ENCODE measurements at places on chromosomes 12 and 14.

GRCh38 chr12:77224346-77224745 lies 159.0 kb upstream of the E2F7 start:
- no peak for DNase-seq

GRCh38 chr12:112001576-112001975 lies 11.4 kb downstream of the TMEM116 start:
- no peak for DNase-seq

DNA sequence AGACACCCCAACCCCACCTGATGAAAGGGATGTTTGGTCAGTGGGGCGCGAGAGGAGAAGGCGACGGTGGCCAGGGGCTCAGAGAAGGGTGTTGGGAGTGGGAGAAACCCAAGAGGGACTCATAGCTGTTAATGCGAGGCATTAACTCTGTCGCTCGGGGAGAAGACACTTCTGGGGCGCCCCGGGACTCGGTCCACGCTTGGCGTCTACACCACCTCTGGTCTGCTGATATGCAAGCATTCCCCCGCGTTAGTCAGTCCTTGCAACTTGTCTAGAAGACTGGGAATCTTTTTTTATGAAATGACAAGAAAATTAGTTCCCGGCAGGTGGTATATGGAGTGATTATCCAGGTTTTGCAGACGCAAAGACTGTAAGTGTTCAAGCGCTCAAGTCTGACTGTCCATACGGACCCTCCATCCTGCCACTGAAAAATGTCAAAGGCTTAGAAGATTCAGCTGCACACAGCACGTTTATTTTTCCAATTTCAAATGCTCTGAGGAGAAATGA lies 360 bp upstream of the SLC35F4 start:
- DNase-seq: no peak

GRCh38 chr12:70365648-70366518 lies at the start of gene KCNMB4:
Gene KCNMB4 (plus strand): TSS chr12:70366290. CDS start chr12:70366735, 445 bp downstream.
- DNase-seq: no peak

Data from MV-4-11 (cell line).